ENCODE measurements at places on chromosomes 6 and 20.

GRCh38 chr6:33192671-33193602 lies 670 bp upstream of the COL11A2 start:
- no peak for DNase-seq

DNA sequence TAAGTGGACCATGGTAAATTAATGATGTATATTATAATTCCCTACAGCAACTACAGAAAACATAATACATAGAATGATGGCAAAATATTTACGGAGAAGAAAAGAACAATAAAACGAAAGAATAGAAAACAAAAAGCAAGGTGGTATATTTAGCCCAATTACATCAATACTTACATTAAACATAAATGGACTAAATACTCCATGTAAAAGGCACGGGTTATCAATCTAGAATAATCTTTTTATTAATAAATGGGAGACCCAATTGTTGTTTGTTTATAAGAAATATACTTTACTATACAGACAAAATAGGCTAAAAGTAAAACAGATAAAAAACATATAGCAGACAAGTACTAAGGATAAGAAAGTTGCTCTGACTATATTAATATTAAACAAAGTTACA lies 137.2 kb downstream of the TASP1 start:
- no peak for DNase-seq

DNA sequence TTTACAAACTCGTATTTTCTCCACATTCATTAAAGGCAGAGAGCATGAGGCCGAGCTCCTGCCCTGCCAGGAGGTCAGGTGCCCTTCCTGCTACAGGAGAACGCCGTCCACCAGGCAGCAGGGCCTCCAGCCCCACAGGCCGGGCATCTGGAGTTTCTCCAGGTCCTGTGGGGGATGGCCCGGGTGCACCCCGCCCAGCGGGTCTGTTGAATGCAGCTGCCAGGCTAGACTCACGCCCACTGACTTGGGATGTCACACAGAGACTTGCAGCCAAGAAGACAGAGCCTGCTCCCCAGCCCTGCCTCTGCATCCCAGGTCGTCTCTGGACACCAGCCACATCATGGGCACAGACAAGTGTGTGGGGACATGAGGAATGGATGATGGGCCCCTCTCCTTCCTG lies 376.4 kb downstream of the CDH4 start:
- DNase-seq = no peak

DNA sequence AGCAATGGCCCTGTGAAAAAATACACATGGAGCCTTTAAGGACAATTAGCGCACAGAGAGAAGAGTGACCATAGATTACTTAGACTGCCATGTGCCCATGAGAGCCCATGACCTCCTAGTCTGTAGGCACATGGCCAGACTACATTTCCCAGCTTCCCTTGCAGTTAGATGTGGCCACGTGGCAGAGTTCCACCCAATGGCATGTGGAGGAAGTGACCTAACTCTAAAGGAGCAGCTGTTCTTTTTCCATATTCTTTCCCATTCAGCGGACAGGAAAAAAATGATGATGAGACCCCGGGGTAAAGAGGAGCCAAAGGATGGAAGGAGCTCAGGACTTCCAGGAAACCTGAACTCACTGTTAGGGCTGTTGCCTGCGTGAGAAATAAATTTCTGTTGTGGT lies 116.6 kb downstream of the CBLN4 start:
- DNase-seq = no peak

DNA sequence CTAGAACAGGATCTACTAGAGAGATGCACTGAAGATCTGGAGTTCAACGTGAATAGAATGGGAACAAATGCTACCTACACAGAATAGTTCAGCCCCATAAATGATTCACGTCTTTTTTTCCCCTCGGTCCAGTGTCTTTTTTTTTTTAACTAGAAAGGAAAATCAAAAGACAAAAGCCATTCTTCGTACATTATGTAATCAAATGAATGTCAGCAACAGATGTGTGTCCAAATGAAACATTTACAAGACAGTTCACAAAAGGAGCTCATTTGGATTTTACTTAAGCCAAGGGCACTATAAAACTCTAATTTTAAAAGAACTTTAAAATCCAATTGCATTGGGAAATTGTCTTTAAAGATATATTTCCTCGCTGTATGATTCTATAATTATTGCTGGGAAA lies 42.4 kb downstream of the FAM184A start:
- DNase-seq = no peak

DNA sequence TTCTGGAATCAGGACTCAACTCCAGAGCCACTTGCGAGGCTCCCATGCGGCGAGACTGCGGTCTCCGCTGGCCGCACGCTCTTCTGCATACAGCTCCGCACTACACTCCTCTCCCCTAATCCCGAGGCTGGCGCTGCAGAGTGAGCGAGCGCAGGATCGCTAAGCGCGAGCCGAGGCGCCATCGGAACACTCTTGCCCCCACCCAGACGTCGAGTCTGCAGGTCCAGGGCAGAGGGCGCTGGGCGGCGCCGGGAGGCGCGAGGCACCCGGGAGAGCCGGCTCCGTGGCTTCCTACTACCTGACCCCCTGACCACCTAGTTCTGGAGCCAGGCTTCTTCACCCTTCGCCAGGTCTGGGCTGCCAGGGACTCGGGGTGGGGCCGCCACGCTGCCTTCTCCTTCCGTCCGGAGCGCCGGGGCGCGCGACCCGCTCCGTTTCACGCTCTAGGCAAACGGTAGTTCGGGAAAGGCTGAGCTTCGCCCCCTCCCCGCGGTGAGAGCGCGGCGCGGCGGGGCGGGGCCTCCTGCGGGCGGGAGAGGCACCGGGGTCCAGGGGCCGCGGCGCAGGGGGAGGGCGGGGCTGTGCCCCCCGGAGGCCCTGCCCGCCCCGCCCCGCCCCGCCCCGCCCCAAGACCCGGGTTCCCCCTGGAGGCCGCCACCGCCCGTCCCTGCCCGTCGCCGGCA lies 5.4 kb upstream of the TUBB2A start:
- DNase-seq = peak; percentile 74

DNA sequence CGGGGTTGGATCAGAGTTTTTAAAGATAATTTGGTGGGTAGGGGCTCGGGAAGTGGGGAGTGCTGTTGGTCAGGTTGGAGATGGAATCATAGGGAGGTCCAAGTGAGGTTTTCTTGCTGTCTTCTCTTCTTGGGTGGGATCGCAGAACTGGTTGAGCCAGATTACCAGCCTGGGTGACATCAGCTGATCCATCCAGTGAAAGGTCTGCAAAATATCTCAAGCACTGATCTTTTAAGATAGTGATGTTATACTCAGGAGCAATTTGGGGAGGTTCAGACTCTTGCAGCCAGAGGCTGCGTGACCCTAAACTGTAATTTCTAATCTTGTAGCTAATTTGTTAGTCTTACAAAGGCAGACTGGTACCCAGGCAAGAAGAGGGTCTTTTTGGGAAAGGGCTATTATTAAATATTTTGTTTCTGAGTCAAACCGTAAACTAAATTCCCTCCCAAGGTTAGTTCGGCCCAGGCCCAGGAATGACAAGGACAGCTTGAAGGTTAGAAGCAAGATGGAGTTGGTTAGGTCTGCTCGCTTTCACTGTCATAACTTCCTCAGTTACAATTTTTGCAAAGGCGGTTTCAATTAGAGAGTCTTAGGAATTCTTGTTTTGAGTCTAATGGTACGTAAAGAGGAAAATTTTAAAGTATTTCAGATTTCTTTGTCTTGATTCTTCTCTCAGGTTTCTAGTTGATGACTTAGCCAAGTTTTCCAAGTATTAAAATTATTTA lies 53.1 kb downstream of the SCAF8 start:
- no peak for DNase-seq

DNA sequence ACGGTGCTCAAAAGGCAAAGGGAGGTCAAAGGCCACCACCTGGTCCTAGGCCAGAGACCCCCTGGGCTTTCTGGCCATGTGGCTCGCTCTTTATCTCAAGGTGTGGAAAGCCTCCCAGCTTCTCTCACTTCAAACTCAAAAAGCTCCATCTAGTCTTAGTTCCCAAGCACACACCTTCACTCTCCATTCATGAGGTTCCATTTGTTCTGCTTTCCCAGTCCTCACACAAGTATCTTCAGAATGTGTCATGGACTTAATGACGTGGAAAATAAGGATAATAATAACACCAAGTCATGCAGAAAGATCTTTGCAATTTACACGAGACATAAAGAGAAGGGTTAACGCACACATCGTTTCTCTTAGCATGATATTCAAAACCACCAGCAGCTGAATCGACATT lies 219.3 kb downstream of the GMDS start:
- DNase-seq = no peak

GRCh38 chr6:50543666-50544065 lies 169.7 kb upstream of the TFAP2D start:
- DNase-seq = no peak

DNA sequence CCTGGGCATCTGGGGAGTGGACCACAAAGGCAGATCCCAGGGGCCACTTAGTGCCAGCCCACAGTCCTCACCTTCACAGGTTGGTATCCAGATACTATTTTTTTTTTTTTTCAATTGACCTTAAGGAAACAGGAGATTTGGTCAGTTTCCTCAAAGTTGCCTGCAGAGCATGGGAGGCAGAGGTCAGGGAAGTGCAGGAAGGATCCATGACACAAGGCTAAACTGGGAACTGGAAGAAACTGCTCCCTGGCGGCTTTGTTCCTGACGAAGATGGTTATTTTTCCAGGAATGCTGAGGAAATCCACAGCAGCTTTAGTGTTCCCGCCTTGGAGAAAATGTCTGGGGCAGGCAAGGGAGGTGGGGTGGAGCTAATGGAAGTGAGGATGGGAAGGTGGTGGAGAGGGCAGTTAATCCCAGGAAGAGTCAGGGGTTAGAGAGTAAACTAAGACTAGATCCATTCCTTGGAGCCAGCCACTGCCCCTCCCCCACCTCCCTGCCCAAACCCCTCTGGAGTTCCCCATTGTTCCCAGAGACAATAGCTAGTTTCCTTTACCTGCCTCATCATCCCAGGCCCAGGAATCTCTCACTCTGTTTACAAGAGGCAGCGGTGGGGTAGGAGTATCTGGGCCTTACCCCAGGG lies 14.3 kb upstream of the MYMX start:
- DNase-seq = no peak

GRCh38 chr6:45447716-45448115 lies 70.0 kb upstream of the SUPT3H start:
- DNase-seq = no peak

DNA sequence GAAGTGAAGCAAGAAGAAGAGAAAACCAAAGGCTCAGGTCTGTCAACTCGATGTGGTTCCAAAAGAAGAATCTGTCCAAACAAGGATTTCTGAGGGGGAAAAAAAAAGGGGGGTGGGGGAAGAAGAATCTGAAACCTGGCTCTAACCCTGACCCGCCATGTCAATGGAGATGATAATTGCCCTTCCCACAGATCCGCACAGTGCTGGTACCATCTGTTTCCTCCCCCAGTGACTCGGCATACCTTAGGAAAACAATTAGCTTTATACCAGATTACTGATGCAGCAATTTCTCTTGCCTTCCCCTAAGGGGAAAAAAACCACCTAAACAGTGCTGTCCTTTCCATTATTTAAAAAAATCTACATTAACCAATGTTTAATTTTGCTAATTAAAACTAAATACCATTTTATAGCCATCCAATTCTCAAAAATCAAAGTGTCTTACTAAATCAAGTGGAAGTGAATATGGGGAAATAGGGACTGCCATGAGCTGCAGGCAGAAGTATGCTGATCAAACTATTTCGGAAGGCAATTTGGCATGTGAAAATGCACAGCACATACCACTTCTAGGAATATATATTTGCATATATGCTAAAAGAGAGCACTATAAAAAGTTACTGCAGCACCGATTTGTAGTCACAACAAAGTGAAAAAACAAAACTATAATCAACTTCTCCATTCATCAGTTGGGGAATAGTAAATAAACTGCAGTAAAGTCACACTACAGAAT lies 46.8 kb downstream of the MAP7 start:
- no peak for DNase-seq

DNA sequence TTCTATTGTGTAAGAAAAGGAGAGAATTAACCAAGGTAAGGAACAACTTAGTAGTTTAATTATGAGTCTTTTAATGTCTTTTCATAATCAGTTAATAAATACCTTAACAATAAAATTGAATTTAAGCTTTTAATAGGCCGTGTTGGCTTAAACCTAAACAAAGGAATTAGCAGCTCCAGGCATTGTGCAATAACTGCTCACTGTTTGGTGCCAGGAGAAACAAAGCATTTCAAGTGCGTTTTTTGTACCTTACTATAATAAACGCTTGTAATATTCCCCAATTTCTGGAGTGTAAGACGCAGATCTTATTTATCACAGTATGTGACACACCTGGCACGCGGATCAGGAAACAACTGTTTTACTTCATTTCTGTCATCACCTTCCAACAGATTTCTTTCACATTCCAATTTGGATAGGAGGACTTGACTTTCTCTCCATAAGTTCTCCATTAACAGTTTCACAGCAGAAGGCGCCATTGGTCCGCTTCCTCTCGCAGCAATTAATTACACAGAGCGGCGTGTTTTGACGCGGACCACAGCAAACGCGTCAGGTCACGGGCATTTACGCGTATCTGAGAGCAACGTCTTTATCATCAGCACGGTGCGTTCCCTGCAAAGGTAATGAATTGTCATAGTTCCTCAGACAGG lies 335.8 kb upstream of the NT5E start:
- DNase-seq = peak; percentile 49

DNA sequence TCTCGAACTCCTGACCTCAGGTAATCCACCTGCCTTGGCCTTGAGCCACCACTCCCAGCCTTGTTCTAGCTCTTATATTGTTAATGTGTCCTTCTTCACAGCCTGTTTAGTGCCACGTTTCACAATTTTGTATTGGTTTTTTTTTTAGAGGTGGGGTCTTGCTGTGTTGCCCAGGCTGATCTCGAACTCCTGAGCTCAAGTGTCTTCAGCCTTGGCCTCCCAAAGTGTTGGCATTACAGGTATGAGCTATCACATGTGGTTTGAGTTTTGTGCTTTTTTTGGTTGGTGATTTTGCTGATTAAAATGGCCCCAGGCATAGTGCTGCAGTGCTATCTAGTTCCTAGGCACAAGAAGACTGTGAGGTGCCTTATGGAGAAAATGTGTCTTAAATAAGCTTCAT lies 5.9 kb upstream of the CSTL1 start:
- DNase-seq = no peak

DNA sequence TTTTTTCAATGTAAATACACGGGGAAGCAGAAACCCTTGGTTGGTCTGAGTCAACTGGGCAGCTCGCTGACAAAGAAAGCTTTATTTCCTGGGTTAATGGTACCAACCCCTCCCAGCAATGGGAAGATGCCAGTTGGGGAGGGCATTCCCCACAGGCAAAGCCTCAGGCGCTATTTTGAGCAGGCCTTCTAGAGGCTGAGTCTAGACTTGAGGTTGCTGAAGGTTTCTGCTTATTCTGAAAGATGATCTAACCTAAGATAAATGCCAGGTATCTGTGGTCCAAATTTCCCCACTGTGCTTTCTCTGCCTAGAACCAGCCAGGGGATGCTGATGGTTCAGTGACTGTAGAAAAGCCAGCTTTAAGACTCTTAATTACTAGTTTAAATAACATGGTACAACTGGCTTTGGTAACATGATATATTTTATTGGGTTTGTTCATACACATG lies 172.5 kb upstream of the JARID2 start:
- no peak for DNase-seq

- DNase-seq = no peak
These were observed 132.9 kb upstream of the MYLIP start for GRCh38 chr6:15996030-15996429.
